ENCODE measurements at places on chromosomes 1 and 21. TPM values are rescaled to one million over a fixed set of nuclear protein-coding genes. Genes with fewer than 3 reads are reported as not detected.

HSD3B1 gene
- polyA plus RNA-seq = not detected

PPIAL4G gene
- not detected for polyA plus RNA-seq

ZNF362 gene
- polyA plus RNA-seq = 11.8 TPM

CLIC4 gene
- 412 TPM for polyA plus RNA-seq

UTS2 gene
- 0.06 TPM for polyA plus RNA-seq

CHI3L1 gene
- 6.4 TPM for polyA plus RNA-seq

ARHGEF11 gene
- polyA plus RNA-seq = 14.8 TPM

IL19 gene
- not detected for polyA plus RNA-seq

SLC30A10 gene
- not detected for polyA plus RNA-seq

TTC34 gene
- 0.06 TPM for polyA plus RNA-seq

VANGL1 gene
- 8.2 TPM for polyA plus RNA-seq

SSU72 gene
- polyA plus RNA-seq = 113 TPM

PTPN22 gene
- 0.21 TPM for polyA plus RNA-seq

SFN gene
- polyA plus RNA-seq = 0.10 TPM

ST6GALNAC5 gene
- 1.6 TPM for polyA plus RNA-seq

TDRD10 gene
- polyA plus RNA-seq = not detected

CD2 gene
- polyA plus RNA-seq = not detected

SORT1 gene
- polyA plus RNA-seq = 37.2 TPM

L1TD1 gene
- not detected for polyA plus RNA-seq

LIPI gene
- not detected for polyA plus RNA-seq

COL11A1 gene
- polyA plus RNA-seq = 8.3 TPM

RGS4 gene
- 20.2 TPM for polyA plus RNA-seq

ELOA gene
- 30.8 TPM for polyA plus RNA-seq

TLCD4 gene
- 0.51 TPM for polyA plus RNA-seq

ANGPTL3 gene
- polyA plus RNA-seq = not detected

PTGS2 gene
- polyA plus RNA-seq = 2.1 TPM

PAQR6 gene
- 0.20 TPM for polyA plus RNA-seq

FMO3 gene
- 2.8 TPM for polyA plus RNA-seq

ADAMTS4 gene
- polyA plus RNA-seq = 0.72 TPM

PRRX1 gene
- 107 TPM for polyA plus RNA-seq

SHE gene
- not detected for polyA plus RNA-seq

RNPEP gene
- polyA plus RNA-seq = 89.0 TPM

AGT gene
- polyA plus RNA-seq = 6.2 TPM

SLC50A1 gene
- 31.4 TPM for polyA plus RNA-seq

CELA2A gene
- polyA plus RNA-seq = not detected

ATP1A4 gene
- not detected for polyA plus RNA-seq

ARHGAP29 gene
- polyA plus RNA-seq = 30.4 TPM

PLXNA2 gene
- 0.10 TPM for polyA plus RNA-seq

EVA1C gene
- 5.7 TPM for polyA plus RNA-seq

S100A14 gene
- polyA plus RNA-seq = 0.09 TPM

LY9 gene
- not detected for polyA plus RNA-seq

CRABP2 gene
- polyA plus RNA-seq = 12.8 TPM

NPR1 gene
- 0.02 TPM for polyA plus RNA-seq
